ENCODE measurements at places on chromosomes 2 and 18.

- no peak for DNase-seq
Measured at GRCh38 chr18:35352283-35352682, 8.1 kb upstream of the ZNF24 start.

- DNase-seq: no peak
Measured at GRCh38 chr2:123717636-123718334, 307.3 kb upstream of the CNTNAP5 start.

GRCh38 chr18:37524498-37525261, 40.9 kb downstream of the CELF4 start:
- DNase-seq: no peak

- DNase-seq: no peak
Measured at GRCh38 chr2:137383391-137383790, 580.9 kb upstream of the HNMT start.

DNA sequence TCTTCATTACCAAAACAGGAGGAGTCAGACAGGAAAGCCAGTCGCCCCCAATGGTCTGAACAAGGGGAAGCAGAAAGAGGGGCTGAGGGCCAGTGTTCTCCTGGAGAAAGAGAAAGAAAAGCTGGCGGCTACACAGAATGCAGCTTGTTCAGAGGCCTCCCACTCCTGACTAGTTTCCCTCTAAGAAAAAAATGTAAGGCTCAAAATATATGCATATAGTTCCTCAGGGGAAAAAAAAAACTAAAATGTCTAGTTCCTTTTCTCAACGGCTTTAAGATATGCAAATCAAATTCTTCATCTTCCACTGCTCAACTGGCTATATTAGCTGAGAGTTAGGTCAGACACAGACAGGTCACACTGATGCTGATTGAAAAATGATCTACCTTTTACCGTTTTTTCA, 18.6 kb downstream of the MBOAT2 start:
- no peak for DNase-seq

GRCh38 chr2:63926815-63927214, 85.1 kb downstream of the UGP2 start:
- DNase-seq: no peak

GRCh38 chr2:224687156-224687555, 29.0 kb downstream of the CCDC195 start:
- DNase-seq: no peak

DNA sequence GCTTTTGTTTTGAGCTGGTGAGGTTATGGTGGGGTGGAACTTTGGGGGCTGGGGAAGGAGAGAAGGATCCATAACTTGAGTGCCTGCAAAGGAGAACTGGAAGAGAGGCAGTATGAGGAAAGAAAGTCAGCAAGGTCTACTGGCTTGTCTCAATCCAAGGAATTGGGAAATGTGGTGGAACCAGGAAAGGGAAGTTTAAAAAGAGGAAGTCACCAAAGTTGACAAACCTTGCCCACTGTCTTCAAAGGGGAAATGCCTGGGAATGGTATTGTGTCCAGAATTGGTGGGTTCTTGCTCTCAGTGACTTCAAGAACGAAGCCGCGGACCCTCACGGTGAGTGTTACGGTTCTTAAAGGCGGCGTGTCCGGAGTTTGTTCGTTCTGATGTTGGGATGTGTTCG, 304.1 kb upstream of the FAM98A start:
- no peak for DNase-seq

DNA sequence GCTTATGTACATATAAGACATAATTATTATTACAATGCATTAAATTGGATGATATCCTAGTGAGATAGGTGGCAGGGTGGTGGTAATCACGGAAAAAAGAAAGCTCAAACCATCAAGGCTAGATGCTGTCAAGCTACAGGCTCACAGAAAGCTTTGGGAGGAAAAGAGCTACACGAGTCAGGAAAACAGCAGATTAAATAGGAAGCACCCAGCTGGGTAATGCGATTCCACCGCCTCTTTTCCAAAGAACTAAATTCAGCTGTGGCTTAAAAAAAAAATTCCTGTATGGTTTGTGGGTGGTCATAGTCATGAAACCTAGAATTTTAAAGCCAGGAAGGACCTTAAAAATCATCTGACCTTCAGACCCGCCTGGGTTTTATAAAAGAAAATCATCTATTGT, 23.7 kb upstream of the PTPN4 start:
- no peak for DNase-seq

- DNase-seq: no peak
Measured at GRCh38 chr2:139850254-139850890, 1070.2 kb upstream of the NXPH2 start.

DNA sequence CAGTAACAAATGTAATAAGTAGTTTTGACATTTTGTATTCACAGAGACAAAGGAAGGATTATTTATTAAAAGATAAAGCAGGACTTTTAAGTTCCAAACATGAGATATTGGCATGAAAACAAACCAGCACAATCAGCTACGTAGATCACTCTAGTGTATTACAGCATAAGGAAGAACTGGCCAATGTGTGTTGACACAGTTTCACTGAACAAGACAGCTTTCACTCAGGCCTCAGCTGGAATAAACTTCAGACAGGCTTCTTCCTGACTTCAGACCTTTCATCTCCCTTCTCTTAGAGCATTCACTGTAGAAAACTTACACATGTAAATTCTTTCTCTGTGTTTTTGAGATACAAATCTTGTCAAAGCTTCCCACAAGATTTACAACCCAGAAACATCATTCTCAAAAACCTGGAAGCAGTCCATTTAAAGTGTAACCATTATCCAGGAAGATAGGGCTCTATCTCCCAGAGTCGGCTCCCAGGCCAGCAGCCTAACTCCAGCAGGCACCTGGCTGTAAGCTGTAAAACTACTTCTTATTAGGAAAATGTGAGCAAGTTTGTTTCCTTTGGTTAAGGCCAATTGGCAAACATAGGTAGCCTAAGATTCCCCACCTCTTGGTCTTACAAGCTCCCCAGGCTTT, 768.3 kb upstream of the CDH7 start:
- DNase-seq: no peak

- DNase-seq: no peak
Measured at GRCh38 chr2:98025481-98026037, 29.8 kb upstream of the TMEM131 start.

- no peak for DNase-seq
Measured at GRCh38 chr2:119126650-119127049, 31.9 kb downstream of the C1QL2 start.

DNA sequence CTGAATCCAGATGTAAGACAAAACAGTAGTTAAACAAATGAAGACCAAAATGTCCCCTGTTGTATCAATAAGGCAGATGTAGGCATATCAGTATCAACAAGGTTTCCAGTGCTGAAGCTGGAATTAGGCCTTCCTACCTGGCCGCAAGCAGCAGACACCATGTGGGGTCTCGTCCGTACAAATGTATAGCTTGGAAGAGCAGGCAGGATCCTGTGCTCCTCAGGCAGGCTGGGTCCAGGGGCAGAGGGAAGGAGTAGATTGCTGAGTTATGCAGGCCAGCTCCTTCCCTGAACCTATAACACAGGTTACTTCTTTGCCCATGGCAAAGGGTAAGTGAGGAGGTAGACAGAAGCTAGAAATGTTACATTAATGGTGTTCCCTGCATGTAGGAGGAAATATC, 23.5 kb downstream of the NTSR2 start:
- no peak for DNase-seq

GRCh38 chr2:45011621-45012602, 2.7 kb upstream of the SIX2 start:
- no peak for DNase-seq

DNA sequence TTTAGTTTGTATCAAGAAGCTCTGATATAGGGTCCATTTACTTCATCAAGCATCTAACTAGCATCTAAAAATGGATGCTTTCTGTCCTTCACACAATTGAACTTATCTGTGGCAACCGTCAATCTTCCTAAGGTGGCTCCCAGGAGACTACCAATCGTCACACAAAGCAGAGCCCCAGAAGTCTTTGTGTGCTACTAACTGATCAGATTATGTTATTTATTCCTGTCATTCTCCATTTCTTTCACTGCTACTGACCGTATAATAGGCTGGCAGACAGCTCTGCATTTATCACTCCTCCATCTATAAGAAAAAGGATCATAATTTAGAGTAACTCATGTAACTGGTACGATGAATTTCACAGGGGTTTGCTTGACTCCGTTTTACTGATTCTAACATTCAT, 585.0 kb upstream of the NXPH2 start:
- DNase-seq: no peak

DNA sequence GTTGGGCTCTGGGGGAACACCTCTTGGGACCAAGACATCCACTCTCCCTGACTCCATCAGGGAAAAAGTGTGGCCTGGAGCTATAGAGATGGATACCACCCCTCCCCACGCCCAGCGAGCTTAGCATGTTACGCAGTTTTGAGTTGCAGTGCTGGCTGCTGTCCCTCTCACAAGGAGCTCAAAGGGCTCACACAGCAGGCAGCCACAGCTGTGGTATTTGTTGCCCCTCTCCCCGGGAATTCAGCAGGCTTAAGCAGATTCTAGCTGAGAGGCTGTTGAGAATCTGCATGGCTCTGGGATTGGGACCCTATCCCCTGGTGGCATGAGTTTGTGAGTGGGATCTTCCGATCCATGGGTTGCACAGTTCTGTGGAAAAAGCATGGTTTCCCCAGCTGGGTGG, 673.1 kb upstream of the FSHR start:
- no peak for DNase-seq

GRCh38 chr2:100603948-100604633, 41.3 kb downstream of the PDCL3 start:
- no peak for DNase-seq

GRCh38 chr2:174593574-174594203, 3.9 kb downstream of the WIPF1 start:
- DNase-seq: no peak

DNA sequence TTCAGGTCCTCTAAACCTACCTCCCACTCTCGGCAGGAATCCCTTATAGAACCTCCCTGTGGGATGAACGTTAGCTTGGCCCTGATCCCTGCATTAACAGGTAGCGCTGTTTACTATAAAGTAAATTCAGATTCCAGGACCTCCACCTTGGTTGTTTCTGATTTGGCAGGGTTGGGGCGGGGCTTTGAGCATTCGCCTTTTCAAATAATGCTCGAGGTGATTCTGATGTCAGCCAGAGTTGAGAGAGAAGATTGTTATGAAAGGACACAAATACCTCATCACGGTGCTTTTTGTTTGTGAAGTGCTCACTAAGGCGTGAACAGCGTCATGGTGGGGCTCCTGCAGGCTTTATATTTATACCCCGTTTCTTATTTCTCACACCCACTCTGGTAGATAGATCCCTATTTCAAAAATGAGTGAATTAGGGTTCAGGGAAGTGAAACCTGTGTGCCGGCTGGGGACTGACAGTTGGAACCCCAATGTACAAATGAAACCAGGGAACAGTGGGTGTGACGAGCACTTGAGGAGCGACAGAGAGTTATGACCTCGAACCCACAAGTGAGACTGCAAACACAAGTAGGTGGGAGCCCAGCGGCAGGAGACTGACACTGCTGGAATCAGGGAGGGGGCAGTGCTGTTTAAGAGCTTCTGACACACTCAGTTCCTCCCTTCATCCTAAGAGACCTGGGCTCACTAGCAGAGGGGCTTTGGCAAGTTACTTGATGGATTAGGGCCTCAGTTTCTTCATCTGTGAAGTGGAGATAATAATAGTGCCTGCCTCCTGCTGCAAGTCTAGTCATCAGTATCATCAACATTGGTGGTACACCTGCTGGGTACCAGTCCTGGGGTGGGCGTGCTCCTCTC, 14.2 kb upstream of the CXCR4 start:
- no peak for DNase-seq

- DNase-seq: no peak
Measured at GRCh38 chr2:178114462-178114861, 2.2 kb downstream of the RBM45 start.

DNA sequence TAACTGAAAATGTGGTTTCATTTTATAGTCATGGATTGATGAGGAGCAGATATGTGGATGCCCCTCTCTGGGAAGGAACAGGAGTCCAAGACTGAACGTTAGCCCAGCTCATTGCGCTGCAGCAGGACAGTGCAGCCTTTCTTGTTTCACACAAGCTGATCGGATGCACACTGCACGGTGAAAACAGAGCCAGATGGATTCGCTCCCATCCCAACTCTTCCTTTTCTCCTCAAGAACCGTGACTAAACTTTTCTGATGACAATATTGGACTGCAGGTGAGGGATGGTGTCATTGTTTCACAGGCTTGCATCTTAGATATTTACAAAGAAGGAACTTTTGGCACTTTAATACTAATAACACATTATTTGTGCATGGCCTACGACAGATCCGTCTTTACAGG, 33.8 kb upstream of the COPS8 start:
- DNase-seq: no peak

GRCh38 chr2:149449017-149449416, 118.6 kb downstream of the LYPD6 start:
- no peak for DNase-seq

DNA sequence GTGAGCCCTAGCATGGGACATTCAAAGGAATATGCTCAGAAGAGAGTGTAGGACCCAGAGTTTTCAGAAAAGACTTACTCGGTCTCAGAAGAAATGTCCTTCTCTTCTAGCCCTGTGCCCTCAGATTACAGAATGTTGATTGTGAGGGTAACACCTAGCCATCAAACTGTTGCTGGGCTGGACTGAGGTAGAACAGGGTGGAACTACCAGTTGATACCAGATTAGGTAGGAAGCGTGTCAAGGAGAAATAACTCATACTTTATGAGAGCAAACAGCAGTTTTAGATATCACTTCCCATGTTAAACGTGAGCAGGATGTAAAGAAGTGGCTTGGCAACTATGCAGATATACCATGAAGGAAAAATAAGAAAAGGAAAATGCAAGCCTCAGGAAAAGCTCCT, 22.8 kb downstream of the PLEKHB2 start:
- DNase-seq: no peak

- no peak for DNase-seq
Measured at GRCh38 chr18:75378376-75379315, 48.9 kb downstream of the SMIM21 start.

GRCh38 chr2:187566266-187566665, 12.0 kb upstream of the TFPI start:
- DNase-seq: no peak

DNA sequence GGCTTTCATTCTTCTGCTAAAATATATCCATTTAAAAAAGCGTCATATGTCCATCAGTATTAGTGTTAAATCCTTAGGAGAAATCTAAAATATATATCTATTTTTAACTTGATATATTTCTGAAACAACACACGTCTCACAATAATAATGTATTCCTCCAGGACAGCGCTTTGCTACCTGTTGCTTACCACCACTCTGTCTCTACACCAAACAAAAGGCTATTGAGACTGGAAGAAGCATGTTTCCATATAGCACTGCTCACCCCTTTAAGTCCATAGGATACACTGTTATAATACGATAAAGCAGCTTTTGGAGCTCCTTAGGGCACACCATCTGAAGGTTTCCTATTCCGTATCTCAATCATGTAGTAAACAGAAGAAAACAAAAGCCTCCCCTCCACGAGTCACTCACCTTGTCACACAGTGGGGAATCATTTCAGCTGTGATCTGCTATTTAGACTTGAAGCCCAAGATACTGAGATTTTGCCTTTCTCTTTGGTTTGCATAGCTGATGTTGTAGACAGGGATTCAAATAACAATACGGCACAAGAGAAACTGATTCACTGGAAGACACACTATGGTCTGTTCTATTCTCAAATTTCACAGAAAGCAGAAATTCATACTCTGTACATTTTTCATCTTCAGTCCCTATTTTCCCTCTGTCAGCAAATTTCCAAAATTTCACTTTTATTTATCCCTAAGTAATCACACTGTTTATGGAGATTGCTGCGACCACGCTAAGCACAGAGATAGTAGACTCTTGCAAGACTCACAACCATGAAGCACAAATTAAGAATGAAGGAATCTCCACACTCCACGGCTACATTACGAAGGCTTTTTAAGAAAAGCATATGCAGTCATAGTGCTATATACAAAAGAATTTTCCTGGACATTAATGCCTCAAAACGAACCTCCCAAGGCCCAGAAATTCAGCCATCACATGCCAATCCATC, 187.1 kb downstream of the TCF4 start:
- DNase-seq: no peak
